GM20000 (cell line): ENCODE measurements at places on chromosomes 1 and 21.

GRCh38 chr1:17535300-17535936 lies 4.1 kb upstream of the ARHGEF10L start:
- no peak for DNase-seq

DNA sequence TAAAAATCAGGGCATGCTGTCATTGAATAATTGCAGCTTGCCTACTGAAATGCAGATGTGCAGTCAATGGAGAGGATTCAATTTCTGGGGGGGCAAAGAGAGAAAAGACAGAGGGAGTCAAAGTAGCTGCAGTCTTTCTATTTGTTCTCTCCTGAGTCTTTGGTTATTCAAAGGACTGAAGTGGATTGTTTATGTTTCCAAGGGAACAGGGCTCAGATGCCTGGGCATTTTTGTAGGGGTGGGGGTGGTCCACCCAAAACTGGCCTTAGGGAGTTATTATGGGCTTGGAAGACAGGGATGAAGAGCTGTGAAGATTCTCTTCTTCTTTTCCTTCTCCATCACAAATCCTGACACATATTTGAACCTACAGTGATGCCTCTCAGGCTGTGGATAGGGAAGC lies 408.8 kb upstream of the DAB1 start:
- DNase-seq, result no peak

GRCh38 chr1:244226435-244226834 lies 175.4 kb downstream of the ZBTB18 start:
- DNase-seq, result no peak

GRCh38 chr1:108611984-108612383 lies 48.9 kb downstream of the HENMT1 start:
- DNase-seq, result no peak

- DNase-seq, result no peak
These were observed 38.5 kb downstream of the CRB1 start for GRCh38 chr1:197306381-197307062.
